IMR-90 (cell line): ENCODE measurements at places on chromosomes 2 and 18.

DNA sequence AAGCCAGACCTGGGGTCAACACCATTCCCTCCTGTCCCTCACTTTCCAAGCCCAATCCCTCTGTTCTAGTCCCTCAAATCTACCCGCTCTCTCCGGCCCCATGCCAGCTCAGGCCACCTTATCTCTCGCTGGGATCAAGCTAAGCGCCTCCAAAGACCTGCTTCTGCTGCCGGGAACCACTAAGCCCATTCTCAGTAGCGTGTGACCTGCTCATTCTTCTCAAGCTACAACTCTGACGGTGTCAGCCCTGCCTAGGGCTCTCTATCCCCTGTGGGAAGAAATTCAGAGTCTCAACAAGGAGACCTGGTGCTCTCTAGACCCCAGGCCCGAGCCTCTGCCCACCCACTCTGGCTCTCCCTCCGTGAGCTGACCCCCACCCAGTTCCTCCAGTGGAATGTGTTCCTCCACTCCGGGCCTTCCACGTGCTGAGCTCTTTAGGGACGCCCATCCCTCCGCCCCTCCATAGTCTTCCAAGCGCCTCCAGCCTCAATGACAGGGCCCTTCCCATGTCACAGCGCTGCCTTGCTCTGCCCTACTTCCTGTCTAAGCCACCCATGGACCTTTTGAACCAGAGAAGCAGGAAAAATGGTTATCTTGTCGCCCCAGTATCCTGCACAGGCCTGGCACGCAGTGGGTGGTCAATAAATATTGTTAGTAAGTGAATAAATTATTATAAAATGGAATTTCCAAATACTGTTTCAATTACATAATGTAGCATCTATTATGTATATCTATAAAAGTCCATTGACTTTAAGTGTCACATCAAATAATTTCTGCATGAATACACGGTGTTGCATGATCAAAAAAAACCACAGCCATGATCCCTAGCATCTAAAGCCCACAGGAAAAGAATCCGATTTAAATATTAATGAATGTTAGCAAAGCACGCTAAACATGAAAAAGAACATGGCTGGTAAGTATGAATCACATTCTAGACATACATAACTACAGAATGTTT lies 127.6 kb downstream of the ZNF516 start:
- DNase-seq, result no peak

- DNase-seq, result no peak
Measured at GRCh38 chr2:55138014-55138881, 88.0 kb upstream of the RTN4 start.

- DNase-seq, result no peak
Measured at GRCh38 chr2:47479863-47480262, 76.9 kb downstream of the MSH2 start.

DNA sequence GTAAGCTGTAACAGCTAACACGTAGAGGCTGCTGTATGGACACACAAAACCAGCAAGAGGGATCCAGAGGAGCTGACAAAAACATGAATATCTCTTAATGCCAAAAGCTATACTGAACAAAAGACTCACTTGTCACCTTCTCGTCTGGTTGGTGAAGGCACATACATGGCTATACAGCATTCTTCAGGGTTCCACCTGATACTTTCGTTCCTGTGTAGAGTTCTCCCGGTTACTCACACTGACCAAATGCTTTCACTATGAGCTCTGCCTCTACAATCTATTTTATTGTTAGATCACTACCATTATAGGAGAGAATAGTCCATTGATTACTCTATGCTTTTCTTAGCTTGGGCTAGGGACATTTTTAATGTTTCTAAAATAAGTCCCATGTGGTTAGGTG lies 193.1 kb downstream of the HNMT start:
- DNase-seq, result no peak

- DNase-seq, result no peak
Measured at GRCh38 chr2:192604295-192604694, 409.6 kb upstream of the TMEFF2 start.

- DNase-seq, result peak; percentile 81
Measured at GRCh38 chr2:189267925-189268579, 88.5 kb upstream of the COL5A2 start.

GRCh38 chr2:109507217-109507616 lies 106.5 kb downstream of the SEPTIN10 start:
- DNase-seq, result no peak

DNA sequence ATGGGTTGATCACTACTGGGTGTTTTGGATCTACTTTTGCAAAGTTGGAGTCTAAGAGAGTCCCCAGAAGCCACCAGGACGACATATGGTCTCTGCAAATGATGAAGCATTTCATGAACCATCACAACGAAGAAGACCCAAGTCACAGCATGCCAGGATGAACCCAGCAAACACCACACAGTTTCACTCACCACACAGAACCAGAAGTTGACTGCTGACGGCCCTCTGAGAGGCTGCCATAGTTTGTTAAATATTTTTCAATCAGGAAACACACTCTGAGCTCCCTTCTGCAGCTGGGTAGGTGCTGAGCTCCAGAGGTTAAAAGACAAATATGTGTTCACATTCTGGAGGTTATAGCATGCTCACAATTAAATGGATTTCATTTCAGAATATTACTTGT lies 271.4 kb downstream of the DCDC2C start:
- no peak for DNase-seq

DNA sequence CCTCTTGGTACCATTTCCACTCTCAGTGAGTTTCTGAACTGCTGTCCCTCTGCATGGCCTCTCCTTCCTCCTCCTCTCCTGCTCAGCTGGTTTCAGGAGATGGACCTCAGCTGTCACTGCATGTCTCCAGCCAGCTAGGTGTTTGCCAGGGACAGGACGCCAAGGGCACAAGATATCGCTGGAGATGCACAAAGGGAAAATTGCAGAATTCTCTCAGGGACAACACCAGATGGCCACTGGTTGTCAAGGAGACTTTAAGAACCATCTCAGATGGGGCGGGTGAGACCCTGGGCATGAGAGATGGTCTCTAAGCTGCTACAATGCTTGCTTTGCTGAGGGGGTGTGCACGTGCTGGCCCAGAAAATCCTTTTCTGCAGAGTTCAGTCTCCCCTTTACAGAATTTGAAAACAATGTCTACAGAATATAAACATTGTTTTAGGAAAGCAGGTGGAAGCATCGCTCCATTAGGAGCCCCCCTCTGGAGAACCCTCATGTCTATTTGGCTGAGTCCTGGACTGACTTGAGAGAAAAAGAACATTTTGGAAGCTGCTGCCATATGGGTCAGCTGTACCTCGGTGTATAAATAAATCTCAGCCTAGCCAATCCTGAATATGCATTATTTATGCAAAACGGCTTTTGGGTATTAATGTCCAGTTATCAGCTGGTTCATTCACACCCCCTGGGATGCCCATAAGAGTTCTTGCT lies 57.8 kb upstream of the SPP2 start:
- no peak for DNase-seq

DNA sequence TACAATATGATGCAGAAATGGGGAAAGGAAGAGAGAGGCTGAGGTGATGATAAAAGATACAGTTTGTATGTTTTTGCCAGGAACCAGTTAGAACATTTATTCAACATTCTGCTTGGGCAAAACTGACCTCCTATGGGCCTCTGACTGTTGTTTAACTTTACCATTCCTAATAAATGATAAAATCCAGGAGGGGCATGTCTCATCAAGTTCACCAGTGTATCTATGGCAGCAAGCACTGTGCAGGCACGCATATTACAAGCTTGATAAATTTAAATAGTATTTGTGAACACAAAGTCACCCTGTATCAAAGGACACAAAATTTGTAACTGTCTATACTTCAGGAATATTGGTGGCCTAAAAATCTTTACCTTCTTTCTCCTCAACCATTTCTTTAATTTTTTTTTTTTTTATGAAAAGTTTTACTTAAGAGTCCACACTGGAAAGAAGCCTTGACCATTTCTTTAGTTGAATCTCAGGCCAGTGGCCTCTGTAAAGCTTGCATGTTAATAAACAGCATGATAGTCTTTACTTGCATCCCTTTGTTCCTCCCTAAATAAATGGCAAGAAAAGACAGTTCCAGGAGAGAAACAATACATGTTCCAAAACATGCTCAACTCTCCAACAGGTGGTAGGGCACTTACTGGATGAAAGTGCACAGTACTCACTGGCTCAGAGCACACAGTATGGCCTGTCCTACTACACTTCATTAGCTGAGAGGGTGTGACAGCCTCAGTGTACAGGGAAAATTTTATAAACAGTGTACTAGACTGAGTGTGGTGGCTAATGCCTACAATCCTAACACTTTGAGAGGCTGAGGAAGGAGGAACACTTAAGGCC lies 52.3 kb downstream of the SOS1 start:
- peak; percentile 61 for DNase-seq

DNA sequence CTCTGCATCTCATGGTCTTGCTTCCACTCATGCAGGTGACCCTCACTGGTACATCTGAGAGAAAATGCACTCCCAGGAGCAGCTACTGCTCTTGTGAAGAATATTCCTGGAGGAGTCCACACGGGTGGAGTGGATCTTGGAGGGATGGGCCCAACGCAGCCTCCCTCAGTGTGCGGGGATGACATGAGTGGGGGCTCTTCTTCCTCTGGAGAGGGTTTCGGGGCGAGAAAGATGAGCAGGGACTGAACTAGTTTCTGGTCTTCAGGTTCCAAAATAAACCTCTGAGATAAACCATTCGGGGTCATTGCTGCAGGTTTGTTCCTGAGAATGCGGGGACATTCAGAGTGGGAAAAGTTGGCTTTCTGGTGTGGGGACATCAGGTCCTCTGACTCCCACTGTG lies 39.1 kb downstream of the COPS8 start:
- DNase-seq, result no peak

DNA sequence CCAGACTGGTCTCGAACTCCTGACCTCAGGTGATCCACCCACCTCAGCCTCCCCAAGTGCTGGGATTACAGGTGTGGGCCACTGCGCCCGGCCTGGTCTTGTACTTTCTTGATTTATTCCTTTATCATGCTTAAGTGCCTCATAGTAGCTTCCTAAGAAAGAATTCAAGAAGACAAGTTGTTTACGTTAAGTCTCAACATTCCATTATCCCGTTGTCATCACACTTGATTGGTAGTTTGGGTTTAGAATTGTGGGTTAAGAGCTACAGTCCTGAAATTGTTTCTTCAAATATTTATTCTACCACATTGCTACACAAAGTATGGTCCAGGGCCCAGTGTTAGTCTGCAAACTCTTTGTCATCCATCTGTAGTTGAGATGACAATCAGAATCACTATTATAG lies 194.0 kb downstream of the VWC2L start:
- DNase-seq, result peak; percentile 85

DNA sequence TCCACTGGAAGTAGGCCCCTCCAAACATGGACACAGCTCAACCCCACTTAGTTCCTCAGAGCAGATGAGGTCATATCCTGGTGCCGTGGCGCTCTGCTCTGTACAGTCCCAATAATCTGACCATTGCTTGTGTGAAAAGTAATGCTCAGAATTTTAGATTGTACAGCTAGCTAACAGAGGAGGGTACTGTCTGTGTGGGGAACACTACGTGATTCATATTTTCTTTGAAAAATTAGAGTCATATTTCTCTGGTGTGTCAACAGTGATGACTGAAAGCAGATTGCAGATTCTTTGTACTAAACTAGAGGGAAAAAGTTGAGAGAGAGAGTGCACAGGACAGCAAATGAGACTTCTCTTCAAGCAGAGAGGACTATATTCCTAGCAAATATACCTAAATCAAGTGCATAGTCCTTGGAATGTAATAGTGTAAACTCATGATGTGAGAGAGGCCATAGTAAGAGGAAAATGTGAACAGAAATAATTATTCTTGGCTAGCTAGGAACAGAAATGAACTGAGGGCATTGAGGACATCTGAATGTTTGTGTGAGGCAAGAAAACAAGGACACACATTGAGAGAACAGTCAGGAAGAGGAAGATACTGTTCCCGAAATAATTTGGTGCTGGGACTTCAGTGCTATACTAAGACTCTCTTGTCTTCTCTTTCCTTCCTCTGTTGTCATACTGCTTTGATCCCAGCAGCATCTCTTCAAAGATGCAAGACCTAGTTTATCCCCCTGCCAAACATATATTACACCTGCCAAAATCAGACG lies 157.0 kb upstream of the RND3 start:
- peak; percentile 85 for DNase-seq

DNA sequence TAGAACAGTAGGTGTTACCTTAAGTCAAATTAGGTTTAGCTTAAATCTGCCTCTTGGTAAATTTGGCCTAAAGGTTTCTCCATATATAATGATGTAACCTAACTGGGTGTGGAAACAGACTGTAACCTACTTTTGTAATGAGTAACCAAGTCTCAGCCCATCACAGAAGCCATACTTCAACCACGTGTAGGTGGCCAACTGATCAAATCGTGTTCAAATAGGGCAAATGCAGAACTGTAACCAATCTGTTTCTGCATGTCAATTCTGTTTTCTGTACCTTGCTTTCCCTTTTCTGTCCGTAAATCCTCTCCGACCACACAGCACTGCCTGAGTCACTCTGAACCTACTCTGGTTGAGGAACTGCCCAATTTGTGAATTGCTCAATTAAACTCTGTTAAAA lies 34.0 kb upstream of the PLA2R1 start:
- no peak for DNase-seq

DNA sequence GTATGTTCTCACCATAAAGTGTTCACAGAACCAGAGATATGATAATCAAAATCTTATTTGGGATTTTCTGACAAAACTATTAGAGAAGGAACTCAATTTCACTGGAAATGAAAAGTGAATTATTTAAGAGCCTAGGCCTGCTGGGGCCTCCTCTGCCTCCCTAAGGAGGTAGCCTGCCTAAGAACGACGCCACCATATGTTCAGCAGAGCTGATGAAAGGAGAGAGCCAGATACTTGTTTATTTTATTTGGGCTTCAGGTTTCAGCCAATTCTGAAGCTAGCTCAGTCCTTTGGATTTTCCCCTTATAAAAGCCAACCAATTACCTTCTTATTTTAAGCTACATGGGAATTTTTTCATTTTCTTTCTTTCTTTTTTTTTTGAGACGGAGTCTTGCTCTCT lies 433.1 kb upstream of the MAP2 start:
- DNase-seq, result no peak

- DNase-seq, result no peak
Measured at GRCh38 chr2:215171151-215171550, 32.7 kb upstream of the ABCA12 start.
